Activated CD4-positive, alpha-beta T cell treated with anti-CD3 and anti-CD28 coated beads, Interleukin-2, amount 50 U/mL, for 48 hours (primary cell): ENCODE measurements at places on chromosomes 16 and 17.

DNA sequence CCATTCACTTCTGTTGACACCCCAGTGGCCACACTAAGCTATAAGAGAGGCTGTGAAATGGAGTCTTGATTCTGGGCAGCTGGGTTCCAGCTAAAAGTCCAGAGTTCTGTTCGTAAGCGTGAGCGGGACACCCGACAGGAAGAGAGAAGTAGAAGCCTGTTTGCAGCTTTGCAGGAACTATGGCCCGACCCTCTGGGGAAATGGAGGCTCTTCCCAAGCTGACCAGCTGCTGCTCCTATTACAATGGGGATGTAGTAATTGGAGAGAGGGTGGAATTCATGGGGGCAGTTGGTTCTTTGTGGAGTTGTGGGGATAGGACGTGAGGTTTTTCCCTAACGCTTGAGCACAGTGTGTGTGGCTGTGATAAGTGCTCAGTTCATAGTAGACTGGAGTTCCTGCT is 28.4 kb downstream of the UBALD1 start:
- DNase-seq = no peak

DNA sequence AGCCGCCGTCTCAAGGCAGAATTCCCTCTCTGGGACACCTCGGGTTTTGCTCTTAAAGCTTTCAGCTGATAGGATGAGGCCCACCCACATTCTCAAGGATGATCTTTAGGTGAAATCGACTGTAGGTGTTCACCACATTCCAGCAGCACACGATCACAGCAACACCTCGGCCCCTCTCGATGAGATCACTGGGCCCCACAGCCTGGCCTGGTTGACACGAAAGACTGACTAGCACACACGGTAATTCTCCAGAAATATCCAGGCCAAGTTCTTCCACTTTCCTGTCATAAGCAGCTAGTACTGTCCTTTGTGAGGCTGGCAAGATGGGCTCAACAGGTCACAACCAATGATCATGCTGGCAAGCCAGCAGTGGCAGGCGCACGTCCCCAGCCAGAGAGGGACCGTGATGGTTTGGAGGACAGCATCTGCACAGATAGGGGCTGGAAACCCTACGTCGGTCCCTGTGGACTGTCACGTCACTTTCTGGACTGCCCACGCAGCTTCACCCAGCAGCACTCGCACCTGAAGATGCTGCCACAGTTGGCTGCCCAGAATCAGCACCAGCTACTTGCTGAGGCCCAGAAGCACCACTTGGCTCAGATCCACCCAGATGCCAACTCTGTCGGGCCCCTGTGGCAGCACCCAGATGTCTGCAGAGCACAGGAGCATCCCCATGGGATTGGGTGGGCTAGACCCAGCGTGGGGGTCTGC is 17.4 kb downstream of the TMC6 start:
- no peak for DNase-seq

DNA sequence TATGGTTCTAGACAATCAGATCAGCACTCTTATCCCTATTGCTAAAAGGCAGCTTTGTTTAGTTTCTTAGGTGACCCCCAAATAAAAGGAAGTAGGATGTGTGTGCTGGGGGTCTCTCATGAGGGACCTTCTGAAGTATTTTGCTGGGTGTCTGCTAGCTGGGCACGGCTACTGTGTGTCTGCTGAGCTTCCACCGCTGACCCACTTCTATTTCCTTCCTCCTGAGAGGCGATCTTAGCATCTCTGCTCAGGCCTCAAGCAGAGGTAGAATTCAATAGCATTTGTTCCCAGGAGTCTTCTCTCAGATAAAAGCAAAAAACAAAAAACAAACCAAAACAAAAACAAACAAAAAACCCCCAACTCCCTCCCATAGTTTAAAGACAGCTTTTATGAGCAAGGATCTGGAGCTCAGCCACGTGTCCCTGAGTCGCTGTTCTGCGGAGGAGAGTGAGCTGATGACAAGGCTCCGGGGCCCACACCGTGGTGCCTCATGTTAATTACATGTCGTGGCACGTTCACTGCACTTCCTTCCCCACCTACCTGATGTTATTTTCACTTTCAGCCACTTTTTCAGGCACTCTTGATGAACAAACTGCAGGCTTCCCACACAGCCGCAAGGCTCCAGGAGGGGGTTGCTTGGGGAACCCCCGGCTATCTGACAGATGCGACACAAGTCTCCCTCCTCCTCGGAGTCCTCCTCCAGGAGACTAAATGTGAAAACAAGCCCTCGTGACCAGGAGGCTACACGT is 83.5 kb downstream of the MARCHF10 start:
- peak; percentile 87 for DNase-seq

DNA sequence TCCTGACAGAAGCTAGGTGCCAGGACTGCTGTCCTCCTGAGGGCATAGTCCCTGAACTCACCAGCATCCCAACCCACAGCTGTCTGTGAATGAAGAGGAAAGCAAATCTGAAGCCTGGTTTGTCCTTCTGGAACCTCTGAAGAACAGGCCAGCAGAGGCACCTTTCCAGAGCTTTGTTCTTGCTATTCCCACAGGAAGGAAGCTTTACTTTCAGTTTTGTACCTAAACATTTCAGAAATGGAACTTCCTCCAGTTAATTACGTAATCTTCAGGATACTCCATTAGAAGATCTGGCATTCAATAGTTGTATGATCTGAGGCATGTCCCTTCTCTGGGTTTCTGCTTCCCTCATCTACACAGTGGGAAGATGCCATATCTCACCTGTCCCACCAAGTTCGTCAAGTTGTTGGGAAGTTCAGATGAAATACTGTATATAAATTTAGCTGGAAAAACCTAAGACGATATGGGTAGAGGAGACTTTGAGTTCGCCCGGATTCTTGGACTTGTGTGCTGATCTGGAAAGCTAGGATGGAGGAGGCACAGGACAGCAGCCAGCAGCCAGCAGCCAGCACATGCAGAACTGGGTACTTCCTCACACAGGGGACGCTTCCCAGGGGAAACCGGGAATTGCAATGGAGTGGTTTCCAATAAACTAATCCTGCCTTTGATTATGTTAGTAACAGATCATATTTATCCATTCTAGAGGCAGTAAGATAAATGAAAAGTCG is 22.4 kb downstream of the NXPH3 start:
- DNase-seq = no peak

GRCh38 chr17:8806253-8806925 is 7.2 kb upstream of the MFSD6L start:
- no peak for DNase-seq

GRCh38 chr17:43333433-43333943 is 65.3 kb upstream of the ARL4D start:
- no peak for DNase-seq

DNA sequence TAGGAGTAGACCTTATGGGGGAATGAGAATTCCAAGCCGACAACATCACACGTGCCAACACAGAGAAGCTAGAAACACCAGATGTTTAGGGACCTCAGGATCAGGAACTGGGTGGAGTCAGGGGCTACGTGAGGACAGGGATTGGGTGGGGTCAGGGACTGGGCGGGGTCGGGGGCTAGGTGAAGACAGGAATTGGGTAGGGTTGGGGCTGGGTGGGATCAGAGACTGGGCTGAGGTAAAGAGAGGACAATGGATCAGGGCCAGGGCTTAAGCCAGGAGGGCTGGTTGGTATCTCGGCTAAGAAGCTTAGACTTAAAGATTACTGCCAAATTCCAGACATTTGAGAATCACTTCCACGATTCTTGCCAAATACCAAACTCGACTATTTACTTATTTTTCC is 11.6 kb downstream of the TEKT5 start:
- no peak for DNase-seq

DNA sequence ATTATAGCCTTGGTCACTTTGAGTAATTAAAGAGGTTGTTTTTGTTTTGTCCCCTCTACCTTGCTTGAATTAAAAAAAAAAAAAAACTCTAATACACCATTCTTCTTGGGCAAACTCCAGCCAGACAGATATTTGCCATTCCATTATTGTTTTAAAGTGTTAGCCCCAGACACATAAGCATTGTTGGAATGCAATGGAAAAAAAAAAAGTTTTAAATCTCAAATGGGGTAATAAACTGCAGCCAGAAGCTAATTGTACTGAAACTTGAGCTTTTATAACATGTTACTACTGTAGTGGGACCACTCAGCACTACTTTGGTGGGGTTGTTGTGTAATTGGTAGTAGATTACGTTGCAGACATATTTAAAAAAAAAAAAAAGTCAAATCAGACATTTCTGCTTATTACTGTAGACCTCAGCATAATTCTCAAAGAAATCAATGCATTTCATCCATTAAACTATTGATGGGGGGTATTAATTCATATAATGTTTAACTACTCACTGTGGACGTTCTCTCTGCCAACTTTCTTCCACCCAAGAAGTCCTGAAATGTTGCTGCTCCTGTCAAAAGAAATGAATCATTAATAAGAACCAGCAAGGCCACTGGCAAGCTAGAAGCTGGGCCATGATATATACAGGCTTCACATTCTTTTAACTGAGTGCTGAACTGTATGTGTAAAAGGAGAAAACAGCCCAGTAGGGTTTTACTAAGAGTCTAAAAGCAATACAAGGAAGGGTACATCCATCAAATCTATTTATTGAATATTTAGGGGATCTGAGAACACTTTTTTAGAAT is 626.6 kb upstream of the SOX9 start:
- DNase-seq = no peak

- DNase-seq = no peak
Observed at GRCh38 chr17:37493249-37494027, 3.7 kb downstream of the DUSP14 start.

DNA sequence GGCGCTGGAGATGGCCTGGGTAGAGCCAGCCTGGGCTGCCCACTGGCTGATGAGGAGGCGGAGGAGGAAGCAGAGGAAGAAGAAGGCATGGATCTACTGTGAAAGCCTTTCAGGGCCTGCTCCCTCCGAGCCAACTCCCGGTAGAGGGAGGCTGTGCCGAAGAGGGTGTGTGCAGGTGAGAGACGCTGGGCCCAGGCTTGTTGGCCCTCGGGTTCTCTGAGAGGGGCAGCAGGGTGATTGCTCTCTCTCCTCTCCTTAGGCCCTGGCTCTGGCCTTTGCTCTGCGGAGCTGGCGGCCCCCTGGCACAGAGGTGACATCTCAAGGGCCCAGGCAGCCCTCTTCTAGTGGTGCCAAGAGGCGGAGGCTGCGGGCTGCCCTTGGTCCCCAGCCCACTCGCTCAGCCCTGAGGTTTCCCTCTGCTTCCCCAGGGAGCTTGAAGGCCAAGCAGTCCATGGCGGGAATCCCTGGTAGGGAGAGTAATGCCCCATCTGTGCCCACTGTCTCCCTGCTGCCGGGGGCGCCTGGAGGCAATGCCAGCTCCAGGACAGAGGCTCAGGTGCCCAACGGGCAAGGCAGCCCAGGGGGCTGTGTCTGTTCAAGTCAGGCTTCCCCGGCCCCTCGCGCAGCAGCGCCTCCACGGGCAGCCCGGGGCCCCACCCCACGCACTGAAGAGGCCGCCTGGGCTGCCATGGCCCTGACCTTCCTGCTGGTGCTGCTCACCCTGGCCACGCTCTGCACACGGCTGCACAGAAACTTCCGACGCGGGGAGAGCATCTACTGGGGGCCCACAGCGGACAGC is 3.6 kb downstream of the TP53I13 start:
- DNase-seq = no peak

DNA sequence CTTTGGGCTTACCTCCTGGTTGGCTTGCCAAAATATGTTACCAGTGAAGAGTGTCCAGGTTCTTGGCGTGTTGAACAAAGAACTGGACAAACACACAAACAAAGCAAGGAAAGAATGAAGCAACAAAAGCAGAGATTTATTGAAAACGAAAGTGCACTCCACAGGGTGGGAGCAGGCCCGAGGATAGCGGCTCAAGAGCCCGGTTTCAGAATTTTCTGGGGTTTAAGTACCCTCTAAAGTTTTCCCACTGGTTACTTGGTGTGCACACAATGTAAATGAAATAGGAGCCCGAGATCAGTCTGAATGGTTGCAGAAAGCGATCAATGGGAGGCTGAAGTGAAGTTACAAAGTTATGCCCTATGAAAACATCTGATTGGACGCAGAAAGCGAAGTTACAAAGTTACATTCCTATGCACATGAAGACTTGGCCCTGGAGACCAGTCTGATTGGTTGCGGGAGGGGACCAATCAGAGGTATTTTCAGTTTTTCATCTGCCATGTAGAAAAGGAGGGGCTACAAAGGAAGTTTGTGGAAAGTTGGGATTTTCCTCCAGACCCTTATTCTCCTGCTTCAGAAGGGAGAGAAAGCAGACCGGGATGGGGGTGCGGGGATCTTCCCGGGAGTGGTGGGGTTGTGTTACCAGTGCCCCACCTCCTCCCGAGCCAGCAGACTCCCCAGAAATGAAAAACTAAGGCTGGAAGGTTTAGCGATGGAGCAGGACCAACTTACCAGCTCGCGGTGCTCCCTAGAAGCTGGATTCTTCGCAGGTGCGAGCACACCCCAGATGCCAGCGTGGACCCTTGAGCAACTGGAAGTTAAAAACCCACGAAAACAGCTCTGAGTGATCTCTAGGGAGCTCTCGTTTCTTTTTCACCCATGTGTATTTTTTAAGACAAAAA is at the start of gene SLFN12:
Gene SLFN12, minus strand, starts transcription at position 325 of the 899 bp plus-strand sequence. CDS start 9,472 bp downstream, outside the sequence.
- peak; percentile 40 for DNase-seq

- no peak for DNase-seq
Observed at GRCh38 chr16:3149193-3149530, 14.3 kb downstream of the ZNF213 start.

GRCh38 chr17:46733837-46734475 is 84.5 kb downstream of the WNT3 start:
- DNase-seq = no peak

DNA sequence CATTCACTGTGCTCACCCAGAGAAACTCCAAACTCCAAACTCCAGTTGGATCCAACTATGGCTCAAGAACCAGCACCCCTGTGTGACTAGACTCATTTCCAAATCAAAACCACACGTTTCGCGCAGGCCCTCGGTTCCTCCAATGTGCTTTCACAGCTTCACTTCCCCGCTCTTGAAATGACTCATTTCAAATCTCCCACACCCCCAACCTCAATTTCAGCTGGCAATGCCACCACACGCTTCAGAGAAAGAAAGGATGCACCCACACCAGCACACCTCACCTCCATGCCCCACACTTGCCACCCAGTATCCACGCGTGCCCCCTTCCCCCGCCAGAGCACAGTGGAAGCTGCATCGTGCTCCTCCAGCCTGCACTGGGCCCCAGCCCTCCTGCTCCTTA is 9.0 kb downstream of the TMEM92 start:
- DNase-seq = peak; percentile 60

GRCh38 chr17:31231852-31232251 is 65.2 kb downstream of the OMG start:
- DNase-seq = no peak

DNA sequence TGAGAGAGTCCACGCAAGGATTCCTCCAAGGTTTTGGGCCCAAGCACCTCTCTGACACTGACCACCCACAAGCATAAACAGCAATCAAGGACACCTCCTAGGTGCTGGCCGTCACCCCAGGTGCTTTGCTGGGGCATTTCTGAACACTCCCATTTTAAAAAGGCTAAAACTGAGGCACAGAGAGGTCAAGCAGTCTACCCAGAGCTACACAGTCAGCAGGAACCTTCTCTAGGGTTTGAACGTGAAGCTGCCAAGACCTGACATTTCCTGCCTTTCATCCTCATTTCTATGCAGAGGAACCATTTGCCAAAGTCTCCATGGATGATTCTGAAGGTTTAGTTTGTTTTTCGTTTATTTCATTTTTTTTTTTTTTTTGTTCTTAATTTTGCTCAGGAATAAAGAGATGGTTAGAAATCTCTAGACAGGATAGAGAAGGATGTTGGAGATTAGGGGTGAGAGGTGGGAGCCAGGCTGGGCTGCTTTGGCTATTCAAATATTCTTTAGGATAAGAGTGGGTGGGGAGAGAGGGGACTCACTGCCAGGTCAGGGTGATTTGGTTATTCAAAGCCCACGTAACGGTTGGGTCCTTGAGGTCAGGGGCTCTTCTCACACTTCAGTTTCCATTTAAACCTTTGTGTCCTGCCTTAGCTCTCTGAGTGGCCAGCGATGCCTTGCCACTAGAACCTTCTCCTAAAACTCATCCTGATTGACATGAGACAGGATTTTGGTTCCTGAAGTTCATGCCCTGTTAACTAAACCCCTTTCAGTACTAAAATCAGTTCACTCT is 6.2 kb downstream of the PLCG2 start:
- DNase-seq = no peak
